HTR-8/SVneo (cell line): ENCODE measurements at places on chromosomes 5 and 9.
A peak's percentile ranks its signal among the peaks of the same experiment; 100 is the strongest.

GRCh38 chr9:14554886-14555285 is 138.3 kb downstream of the ZDHHC21 start:
- no peak for DNase-seq

DNA sequence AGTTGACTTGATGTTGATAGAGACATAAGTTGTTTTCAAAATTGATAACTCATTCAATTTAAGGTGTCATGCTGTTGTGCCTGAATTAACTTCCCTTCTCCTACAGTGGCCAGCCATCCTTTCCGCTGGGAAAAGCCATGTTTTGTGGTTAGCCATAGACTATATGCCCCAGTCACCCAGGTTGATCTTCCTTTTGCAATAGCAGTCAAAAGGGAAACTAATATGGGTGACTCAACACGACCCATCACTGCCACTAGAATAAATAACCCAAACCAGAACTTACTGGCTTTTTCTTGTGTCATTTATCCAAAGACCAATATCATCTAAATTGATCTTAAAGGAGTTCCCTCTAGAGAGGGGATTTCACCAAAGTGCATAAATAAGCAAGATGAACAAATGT is 87.4 kb downstream of the PTCD2 start:
- DNase-seq, result no peak

DNA sequence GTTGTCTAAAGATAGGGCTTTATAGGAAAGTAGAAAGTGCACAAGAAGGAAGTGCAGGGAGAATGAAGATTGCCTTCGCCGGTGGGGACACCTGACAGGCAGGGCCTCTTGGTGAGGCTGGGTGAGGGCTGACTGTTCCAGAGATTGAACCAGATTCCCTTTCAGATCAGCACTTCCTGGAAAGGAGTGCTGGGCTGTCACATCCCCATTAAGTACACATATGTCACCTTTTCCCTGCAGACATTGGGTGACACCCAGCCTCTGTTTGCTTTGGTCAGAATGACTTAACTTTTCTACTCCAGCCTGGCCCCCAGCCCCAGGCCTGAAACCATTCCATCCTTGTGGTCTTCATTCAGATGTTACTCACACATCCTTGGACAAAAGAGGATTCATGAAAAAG is 7.4 kb upstream of the SHROOM1 start:
- no peak for DNase-seq

GRCh38 chr9:24090566-24090965 is 264.5 kb upstream of the ELAVL2 start:
- no peak for DNase-seq

DNA sequence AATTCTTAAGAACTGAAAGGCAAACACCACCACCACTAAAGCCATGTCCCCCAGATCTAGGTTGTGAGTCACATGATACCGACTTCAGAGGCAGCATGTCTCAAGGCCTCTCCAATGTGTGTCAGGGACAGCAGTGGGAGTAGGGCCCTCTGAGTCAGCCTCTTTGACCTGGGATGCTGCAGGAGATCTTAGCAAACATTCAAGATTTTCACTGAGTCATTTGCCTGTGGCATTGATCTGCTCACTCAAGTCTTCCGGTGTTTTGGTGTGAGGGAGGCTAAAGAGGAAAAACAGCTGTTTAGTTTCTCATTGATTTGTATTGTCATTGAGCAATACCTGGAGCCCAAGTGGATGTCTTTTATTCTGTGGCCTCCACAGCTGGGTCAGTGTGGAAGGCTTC is 36.1 kb downstream of the TMC1 start:
- DNase-seq, result peak; percentile 77
